ENCODE measurements at places on chromosomes 16 and 17. TPM values are rescaled to one million over a fixed set of nuclear protein-coding genes. Genes with fewer than 3 reads are reported as not detected.

Gene LRRC45
- total RNA-seq, result 63.5 TPM

Gene C17orf107
- total RNA-seq, result 1.8 TPM

- no peak for DNase-seq
Observed at GRCh38 chr16:52372313-52372712, 174.6 kb downstream of the TOX3 start.

DNA sequence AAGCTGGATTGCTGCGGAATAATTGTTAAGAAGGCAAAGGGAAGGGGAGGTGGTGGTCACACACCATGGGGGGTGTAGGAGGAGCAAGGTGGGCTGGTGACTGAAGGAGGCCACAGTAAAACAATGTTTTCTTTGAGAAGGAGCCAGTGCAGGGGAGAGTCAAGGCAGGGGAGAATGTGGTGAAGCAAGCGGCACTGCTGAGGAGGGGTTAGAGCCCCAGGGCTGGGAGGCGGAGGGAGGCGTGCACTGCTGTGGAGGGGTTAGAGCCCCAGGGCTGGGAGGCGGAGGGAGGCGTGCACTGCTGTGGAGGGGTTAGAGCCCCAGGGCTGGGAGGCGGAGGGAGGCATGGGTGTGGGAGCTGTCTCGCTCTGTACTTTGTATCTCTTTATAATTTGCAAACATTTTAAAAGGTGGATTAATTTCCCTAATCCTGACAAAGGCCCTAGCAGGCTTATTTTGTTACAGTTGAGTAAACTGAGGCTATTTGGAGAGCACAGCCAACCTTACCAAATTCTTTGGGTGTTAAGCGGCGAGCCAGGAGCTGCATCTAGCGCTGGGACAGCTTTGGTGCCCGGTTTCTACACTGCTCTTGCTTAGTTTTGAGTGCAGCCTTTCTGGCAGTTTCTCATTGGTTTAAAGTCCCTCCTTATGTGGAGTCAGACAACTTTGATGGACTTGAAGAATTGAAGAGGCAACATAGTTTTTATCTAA, 20.9 kb downstream of the RPTOR start:
- DNase-seq, result peak; percentile 14

DNA sequence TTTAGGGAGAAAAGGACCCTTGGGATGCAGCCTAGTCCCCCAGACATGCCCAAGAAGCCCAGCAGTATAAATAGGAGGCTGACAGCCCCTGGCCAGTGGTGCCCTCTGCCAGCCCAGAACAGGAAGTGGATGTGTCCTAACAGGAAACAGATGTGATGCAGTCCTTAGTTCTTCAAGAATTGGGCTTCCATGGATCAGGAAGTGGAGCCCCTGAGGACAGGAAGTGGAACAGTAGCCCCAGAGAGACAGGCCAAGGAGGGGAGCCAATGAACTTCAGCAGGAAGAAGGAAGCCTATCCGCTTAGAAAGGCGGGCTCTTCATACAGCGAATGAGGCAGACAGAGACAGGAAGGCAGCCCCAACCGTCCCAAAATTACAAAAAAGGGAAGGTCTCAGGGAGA, 7.2 kb downstream of the CTF1 start:
- no peak for DNase-seq

DNA sequence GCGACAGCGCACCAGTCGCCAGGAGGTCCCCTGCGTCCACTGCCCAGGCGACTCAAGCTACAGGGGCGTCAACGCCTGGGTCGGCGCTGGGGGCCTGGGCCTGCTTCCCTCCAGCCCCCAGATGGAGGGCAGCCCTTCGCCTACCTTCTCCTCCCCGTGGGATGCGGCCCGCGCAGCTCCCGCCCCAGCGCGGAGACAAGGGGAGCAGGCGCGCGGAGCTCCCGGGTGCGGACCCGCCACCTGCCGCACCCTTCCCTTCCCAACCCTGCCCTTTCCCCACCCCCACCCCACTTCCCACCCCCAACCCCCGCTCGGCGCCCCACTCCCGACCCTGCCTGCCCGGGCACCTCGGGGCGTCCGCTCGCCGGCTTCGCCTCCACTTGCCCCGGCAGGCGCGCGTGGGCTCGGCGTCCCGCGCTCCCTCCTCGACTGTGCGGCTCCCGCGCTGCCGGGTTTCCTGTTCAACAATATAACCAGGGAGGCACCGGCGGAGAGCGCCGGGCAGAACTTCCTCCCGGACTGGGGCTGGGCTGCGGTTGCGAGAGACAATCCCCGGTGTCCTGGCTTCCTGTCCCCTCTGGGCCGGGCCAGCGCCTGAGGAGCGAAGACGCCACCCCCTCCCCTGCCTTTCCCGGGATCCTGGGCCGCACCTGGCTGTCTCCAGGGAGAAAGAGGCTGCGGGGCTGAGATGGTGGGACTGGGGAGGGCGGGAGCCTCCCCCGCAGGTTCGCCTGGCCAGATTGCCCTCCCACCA, at the start of gene ARHGAP27:
ARHGAP27 (minus strand) TSS at position 466 of the 754 bp plus-strand sequence. CDS start 2,591 bp downstream, outside the sequence.
- no peak for DNase-seq

Gene CCL3
- not detected for total RNA-seq

GRCh38 chr17:2872282-2872681, 76.0 kb downstream of the RAP1GAP2 start:
- no peak for DNase-seq

DNA sequence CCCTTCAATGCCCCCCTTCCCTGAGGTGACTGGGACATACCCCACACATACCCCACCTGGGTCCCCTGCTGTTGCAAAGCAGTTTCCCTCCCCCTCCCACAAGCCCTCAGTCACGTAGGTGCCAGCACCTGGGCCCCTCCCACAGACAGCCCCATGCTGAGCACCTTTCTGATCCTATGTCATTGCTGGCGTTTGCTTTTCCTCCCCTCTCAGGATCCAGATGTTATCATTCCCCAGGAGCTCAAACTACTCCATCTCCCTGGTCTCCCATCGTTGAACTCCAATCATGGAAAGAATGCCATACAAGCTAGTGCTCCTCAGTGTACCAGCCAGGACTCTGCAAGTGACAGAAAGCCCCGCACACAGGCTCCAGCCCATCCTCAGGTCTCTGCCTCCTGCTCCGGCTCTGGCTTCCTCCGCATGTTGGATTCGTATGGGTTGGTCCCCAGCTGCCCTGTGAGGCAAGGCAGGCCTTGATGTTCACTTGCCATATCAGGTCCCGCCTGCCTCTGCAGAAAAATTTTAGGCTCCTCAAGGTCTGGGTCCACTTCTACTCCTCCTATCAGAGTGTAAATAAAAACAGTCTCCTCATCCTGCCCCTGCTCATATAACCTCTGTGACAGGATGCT, 31.4 kb upstream of the MED9 start:
- no peak for DNase-seq

GRCh38 chr16:87032554-87032953, 284.6 kb downstream of the C16orf95 start:
- no peak for DNase-seq

- DNase-seq, result no peak
Observed at GRCh38 chr17:8222380-8222629, 11.9 kb upstream of the AURKB start.

DNA sequence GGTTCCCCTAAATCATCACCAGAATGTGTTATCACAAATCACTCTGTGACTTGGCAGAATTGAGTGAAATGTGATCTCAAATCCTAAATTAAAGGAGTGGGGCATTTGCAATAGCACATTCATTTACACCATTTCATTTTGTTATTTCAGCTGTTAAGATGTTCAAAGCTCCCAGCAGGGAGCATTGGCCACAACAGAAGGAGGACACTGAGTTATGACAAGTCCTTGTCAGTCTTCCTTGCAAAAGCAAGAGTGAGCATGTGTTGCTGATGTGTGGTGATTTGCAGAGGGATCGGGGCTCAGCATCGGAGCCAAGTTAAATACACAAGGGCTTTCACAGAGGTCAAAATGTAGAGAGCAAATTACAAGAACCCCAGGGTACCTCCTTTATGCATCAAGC, 372.2 kb upstream of the CDH5 start:
- DNase-seq, result no peak

Gene FOXL1
- total RNA-seq, result 0.09 TPM
